ENCODE measurements at places on chromosomes 5 and 9.

DNA sequence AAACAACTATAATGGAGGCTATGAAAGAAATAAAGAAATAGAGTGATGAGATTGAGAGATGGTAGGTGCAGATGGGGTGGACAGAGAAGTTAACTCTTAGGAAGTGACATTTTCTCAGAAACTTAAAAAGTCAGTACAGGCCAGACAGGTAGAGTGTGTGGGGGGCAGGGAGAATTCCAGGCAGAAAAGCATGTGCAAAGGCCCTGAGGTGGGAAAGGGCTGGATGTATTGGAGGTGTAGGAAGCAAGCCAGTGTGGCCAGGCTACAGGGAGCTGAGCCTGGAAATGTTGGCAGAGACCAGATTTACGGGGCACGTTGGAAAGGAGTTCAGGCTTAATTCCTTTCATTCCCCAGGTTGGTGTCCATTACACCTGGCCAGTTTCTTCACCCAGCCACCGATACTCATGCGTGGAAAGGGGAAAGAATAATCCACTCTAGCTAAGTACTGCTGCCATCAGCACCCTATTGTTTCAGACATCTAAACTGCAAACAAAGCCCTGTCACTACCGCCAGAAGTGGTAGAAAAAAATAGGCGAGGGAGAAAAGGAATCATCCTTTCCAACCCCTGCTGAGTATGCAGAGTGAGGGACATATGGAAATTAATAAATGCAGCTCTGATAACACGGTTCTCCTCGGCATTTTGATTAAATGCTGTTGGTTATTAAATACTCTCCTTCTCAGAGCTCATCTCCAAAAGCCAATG, 116.8 kb upstream of the GPR151 start:
- no peak for DNase-seq

DNA sequence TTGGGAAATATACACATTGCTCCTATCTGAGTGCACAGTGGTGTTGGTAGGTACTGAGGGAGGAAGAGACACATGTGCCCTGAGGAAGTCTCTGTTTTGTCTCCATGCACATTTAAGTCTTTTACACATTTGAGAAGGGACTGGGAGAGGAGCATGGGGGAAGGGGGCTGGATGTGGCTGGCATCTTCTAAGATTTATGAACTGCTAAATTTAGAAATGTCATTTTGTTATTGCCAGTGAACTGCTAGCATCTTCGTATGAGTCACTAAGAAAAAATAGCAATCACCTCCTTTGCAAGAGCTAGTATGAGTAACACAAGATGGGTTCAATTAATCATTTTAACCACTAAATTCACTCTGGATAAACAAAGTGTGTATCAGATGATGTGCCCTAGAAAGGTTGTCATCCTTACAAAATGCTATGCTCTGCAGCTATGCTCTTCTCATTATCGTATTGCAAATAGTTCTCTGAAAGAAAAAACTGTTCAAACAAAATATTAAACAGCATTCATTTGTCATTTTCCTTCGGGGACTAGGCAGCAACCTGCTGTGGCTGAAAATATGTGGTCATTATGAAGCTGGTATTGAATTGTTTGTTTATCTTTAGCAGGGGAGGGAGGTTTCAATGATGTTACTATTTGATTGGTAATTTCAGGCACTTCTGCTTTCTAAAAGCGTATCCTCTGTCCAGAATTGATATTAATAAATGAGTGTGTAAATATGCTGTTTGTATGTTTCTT, 236.5 kb downstream of the DMRTA1 start:
- no peak for DNase-seq

DNA sequence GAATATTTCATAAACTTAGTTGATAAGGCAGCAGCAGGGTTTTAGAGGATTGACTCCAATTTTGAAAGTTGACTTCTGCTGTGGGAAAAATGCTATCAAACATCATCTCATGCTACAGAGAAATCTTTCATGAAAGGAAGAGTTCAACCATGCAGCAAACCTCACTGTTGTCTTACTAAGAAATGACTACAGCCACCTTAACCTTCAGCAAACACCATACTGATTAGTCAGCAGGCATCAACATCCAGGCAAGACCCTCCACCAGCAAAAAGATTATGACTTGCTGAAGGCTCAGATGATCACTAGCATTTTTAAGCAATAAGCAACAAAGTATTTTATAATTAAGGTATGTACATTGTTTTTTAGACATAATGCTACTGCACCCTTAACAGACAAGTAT, 7.6 kb downstream of the TMEM174 start:
- DNase-seq = no peak

- no peak for DNase-seq
These were observed 816.2 kb upstream of the GRAMD2B start for GRCh38 chr5:125607018-125607417.

DNA sequence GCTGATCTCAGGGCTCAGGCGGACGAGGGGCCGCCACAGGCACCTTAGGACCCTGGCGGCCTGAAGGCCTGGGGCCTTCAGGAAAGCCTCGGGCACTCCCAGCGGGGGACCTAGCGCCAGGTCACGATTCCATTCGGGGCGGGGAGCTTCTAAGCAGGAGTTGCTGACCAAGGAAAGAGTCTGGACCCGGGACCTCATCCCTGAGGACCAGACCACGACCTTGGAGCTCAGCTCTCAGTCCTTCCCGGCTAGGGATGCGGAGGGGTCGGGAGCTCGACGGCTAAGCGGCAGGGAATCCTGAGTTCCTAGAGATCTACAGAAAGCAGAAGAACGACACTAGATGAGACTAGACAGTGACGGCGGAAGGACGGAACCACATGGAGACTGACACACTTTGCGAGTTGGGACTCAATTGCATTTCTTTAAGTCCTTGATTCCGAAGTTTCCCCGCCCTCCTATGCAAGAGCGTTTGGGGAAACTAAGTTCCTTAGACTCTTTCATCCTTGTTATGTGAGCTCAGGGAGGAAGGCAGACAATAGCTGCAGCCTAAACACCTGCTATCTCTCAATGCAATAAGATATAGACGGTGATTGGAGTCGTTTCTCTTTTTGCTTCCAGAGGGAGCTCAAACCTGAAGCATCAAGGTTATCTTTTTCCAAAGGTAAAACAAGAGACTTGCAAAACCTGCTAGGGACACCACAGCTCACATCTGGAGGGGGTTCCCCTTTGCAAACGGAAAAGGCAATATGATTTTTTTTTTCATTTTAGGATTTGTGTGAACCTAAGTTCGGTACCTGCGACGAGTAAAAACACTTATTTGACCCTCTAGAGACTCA, 9.7 kb downstream of the NR2F1-AS1 start:
- DNase-seq = no peak

- DNase-seq = no peak
These were observed 155.0 kb upstream of the PANK3 start for GRCh38 chr5:168734119-168734518.

DNA sequence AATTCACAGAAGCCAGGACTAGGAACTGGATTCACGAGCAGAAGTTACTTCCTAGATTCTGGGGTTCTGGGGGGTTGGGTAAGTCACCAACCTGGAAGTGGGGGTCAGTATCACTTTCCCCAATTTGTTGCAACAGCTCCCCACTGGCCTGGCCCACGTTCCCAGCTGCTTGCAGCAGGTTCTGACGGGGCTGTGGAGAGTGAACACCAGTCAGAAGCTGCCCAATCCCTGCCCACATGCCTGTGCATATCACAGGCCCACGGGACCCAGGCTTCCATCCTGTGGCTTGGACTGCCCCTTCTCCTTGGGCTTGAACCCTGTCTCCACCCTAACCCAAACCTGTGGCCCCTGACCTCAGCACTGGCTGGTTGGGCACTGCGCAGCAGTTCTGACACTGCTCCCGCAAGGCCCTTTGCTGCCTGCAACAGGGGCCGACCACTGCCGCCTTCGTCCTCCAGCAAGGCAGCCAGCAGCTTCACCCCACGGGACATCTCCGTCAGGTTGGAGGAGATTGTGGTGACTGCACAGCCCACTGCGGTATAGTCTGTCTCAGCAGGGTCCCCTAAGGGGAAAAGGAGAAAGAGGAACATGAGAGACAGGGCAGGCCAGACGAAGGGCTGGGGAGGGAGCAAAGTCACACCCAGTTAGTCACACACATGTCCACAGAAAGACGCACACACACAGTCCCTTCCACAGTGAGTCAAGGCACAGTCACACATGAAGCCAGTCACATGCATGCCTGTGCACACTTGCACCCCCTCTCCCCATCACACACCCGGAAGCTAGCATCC, 13.1 kb downstream of the TLN1 start:
- no peak for DNase-seq

DNA sequence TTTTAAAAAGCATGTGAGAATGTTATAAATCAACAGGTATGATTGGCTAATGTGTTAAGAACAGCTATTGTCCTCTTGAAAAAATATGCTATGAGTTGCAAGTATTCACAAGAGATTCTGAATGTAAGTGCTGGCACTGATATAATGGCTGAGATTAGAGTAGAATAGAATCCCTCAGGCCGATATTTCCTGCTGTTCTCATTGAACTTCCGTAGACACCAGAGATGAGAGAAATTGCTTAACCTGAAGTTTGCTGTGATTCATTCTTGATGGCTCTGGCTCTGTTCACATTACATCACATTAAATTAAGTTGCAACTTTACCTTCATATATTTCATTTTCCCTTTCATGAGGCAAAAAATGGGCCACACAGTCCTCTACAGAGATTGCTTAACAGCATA, 114.5 kb downstream of the BAAT start:
- no peak for DNase-seq

DNA sequence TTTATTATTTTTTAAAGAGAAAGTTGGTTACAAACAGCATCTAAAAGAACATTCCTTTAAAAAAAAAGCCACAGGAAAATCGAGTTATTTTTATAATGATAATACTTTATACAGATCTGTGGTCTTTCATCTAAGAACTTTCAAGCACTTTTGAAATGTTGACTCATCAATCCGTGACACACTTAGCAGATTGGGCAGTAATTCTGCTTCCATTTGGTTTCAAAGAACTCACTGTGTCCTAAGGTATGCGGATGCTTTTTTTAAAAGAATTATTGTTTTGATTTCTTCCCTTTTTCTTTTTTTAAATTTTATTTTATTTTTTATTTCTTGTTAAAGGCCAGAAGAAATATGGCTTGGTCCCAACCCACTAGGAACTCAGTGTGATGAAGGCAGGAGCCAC, 147.8 kb downstream of the AOPEP start:
- no peak for DNase-seq

- peak; percentile 82 for DNase-seq
These were observed 43.1 kb downstream of the POLR1E start for GRCh38 chr9:37528652-37529471.

DNA sequence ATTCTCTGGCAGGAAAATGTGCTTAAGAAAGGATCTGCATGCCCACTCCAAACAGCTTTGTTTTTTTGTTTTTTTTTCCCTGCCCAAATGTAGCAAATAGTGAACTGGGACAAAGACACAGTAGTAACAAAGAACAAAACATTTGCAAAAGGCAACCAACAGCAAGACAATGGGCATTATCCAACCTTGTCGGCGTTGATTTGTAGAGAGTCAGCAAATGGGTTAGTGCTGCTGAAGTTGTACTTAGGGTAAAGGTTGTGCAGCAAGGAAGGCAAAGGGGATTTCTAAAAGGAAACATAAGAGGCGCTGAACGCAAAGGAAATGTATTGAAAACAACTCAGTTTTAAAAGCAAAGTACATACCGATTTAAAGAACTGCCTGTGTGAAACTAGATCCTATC, 136.2 kb downstream of the MPDZ start:
- no peak for DNase-seq

DNA sequence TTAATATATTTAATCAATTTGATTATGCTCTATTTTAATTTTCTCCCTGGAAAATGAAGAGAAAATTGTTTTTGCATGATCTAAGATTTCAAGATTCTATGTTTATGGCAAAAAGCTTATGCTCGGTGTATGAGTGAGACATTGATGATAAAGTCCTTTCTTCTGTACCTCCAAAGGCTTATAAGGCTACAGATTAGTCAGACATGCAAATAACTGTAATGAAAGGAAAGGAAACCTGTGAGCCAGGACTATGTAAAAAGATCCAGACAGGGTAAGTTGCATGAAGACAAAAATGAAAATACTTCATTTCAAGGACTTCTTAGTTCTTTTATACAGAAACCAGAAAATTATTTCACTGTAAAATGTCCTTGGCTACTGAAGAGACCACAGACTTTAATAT, 52.2 kb upstream of the EDIL3 start:
- no peak for DNase-seq

DNA sequence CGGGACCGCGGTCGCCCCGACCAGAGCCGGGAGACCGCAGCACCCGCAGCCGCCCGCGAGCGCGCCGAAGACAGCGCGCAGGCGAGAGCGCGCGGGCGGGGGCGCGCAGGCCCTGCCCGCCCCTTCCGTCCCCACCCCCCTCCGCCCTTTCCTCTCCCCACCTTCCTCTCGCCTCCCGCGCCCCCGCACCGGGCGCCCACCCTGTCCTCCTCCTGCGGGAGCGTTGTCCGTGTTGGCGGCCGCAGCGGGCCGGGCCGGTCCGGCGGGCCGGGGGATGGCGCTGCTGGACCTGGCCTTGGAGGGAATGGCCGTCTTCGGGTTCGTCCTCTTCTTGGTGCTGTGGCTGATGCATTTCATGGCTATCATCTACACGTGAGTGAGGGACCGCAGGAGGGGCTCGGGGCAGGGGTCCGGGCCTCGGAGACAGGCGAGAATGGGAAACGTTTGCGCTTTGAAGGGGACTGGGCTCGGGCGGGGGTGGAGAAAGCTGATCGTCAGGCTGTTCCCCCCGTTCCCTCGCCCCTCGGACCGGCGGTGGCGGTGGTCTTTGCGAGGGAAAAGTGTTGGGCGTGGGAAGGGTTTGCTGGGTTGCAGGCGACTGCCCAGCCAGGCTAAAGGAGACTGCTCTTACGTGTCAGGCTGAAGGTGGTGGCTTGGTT, 457 bp downstream of the UGCG start:
- peak; percentile 50 for DNase-seq

DNA sequence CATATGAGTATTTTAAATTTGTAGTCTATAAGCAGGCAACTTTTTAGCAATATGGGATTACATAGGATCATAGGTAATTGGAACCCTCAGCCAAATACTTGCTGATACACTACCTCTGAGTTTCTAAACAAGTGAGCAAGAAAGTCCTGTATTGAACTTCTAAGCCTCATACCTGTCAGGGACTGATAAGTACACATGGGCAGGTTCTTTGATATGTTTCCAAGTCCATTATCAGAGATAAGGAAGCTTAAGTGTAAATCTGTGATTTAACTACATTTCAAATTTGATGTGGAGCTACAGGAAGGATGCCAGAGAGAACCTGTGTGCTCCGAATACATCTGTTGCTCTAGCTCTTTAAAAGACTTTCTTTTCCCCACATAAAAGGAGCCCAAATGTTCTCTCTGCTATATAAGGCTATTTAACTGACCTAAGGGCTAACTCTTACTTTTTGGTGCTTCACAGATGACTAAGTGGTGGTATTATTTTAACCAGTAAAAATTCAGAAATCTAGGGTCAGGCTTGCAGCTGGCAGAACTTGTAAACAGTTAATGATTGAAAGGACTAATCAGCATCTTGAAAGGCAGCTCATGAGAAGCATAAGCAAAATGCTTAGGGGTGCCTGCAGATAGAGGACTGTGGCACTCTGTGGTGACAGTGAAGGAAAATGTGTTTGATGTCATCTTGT, 228.6 kb downstream of the NR3C1 start:
- DNase-seq = no peak

Measured in stimulated activated CD4-positive, alpha-beta T cell treated with anti-CD3 and anti-CD28 coated beads, Interleukin-4, amount 100 ng/mL, for 24 hours (primary cell).